ENCODE measurements at places on chromosomes 6 and 20.

GRCh38 chr6:15447546-15448267 is 201.8 kb downstream of the JARID2 start:
- no peak for DNase-seq

- no peak for DNase-seq
Observed at GRCh38 chr6:39934131-39934757, at the start of gene MOCS1. MOCS1 (minus strand) TSS chr6:39934462; CDS start chr6:39934417, 45 bp downstream.

- DNase-seq = no peak
Observed at GRCh38 chr6:118502169-118502568, 45.9 kb upstream of the PLN start.

- DNase-seq = no peak
Observed at GRCh38 chr20:2798814-2799213, 1.6 kb downstream of the CPXM1 start.

DNA sequence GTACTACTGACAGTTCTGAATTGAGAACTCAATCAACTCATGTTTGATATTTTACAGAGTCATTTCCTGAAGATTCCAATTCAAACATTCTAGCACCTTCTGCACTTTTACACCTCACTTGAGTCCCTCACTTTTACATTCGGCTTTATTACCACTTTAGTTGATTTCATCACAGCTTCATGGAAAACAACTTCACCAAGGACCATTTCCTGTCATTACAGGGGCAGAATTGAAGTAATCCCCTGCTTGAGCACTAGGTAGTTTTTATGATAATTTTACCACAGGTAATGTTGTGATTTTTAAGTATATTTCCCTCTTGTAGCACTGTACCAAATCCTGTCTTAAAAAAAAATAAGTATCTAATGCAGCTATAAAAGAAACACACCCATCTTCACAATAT is 312.9 kb downstream of the BTBD9 start:
- DNase-seq = no peak

DNA sequence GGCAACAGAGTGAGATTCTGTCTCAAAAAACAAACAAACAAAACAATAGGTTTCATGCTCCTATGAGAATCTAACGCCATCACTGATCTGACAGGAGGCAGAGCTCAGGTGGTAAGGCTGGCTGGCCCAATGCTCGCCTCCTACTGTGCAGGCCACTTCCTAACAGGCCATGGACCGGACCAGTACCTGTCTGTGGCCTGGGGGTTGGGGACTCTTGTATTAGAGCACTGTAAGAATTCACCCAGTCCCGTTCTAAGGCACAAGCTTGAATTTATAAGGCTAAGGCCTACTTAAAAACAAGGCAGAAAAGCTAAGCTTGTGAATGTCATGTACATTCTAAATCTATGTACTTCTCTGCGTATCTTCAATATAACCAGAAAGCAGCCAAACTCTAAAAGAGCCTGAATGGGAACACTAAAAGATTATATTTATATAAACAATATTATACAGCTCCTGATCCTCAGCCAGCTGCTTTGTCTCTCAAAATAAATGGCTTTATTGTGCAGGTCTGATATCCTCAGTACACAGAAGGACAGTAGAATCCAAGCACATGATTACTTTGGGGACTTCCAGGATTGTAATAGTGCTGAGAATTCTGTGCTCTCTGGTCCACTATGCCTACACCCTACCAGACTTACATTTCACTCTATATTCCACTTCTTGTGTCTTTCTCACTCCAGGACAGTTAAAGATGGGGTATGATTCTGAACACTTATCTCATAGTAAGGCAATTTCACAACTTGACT is 64.5 kb upstream of the DST start:
- no peak for DNase-seq

GRCh38 chr6:50259903-50260302 is 210.2 kb upstream of the DEFB112 start:
- no peak for DNase-seq

GRCh38 chr6:157774153-157775135 is 48.6 kb upstream of the SNX9 start:
- DNase-seq = no peak
